8988T (cell line): ENCODE measurements at places on chromosomes 2 and 18.
A peak's percentile ranks its signal among the peaks of the same experiment; 100 is the strongest.

DNA sequence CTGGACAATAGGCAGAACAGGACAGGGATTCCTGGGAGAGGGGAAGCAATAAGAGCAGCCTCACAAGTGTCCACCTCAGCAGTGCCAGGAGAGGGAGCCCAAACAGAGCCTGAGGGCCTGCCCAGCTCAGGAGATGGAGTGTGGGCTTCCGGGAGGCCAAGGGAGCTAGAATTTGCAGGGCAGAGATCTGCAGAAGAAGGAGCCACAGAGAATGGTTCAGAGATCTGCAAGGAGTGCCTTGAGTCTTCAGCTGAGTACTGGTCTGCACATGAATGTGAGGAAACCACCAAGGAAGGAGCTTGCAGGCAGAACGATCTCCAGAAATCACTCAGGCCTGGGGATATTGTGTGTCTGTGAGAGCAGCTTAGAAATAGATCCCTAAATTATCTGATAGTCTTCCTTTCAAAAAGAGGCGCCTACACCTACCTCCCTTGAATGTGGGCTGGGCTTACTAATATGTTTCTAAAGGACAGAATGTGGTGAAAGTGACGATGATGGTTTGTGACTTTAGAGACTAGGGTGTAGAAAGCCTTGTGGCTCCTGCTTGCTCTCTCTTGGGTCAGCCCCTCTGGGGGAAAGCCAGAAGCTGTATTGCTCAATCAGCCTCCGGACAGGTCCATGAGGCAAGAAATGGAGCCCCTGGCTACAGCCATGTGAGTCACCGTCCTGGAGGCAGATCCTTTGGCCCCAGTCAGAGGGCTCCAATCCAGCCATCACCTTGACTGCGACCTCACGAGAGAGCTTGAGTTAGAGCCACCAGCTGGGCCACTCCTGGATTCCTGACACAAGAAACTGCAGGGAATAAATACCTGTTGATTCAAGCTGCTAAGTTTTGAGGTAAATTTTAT, 7.6 kb upstream of the LPIN1 start:
- no peak for DNase-seq

DNA sequence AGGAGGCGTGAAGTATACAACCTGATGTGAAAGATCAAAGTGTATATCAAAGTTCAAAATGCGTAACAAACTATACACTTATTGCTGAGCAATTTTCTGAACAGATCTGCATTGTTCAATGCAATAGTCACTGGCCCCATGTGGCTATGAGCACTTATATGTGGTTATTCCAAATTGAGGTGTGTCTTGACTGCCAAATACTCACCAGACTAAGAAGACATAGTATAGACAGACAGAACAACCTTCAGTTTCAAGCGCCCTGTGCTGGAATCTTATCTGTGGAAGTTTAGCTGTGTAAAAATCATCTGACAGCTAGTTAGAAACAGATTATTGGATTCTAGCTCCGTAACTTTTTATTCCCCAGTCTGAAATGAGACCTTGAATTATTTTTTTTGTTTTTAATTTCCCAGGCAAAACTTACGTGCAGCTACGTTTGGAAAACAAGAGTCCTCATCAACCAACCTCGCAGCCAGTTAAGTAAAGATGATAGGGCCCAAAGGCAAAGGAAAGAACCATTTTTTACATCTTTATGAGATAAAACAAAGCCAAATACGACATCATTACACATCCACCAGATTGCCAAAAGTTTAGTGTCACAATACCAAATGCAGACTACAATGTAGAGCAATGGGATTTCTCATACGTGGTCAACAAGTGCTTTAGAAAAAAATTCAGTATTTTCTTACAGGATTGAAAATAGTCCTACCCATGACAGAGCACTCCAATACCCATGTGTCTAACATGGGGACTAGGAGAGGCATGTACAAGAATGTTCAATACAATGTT, 37.2 kb downstream of the MBOAT2 start:
- DNase-seq = no peak

DNA sequence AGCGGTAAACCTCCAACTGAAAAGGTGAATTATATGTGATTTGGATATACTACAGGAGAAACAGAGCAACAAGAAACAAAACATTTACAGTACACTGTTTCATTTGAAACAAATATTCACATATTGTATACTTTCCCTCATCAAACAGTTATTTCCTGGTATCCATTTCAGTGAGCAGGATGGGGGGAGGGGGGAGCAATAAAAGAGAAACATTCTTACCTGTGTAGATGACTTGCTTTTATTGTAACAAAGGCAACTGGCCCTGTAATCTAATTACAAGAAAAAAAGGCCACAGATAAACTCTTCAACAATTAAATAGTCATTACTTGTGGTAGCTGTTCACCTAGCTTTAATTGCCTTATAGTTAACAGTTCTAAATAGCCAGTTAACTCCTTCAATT, 3.9 kb upstream of the PPP1CB start:
- DNase-seq = no peak

DNA sequence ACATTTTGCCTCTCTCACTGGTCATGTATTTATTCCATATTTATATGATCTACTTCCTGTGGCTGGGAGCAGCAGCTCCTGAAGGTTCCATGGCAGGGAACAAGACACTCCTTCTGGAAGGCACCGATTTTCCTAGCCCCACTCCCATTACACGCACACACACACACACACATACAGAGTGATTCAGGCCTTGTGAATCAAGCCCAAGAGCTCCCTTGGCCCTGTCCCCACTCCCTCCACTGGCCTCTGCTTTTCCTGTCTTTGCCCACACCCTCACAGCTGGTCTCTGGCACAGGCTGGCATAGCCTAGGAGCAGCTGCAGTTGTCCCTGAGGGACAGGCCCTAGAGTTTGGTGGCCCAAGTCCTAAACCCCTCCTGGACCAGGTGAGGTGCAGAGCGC, 201.7 kb downstream of the NAPG start:
- no peak for DNase-seq

GRCh38 chr2:24675338-24675737, 117.9 kb downstream of the PTRHD1 start:
- DNase-seq = no peak

- DNase-seq = no peak
Observed at GRCh38 chr2:172702451-172702850, 33.2 kb upstream of the RAPGEF4 start.

DNA sequence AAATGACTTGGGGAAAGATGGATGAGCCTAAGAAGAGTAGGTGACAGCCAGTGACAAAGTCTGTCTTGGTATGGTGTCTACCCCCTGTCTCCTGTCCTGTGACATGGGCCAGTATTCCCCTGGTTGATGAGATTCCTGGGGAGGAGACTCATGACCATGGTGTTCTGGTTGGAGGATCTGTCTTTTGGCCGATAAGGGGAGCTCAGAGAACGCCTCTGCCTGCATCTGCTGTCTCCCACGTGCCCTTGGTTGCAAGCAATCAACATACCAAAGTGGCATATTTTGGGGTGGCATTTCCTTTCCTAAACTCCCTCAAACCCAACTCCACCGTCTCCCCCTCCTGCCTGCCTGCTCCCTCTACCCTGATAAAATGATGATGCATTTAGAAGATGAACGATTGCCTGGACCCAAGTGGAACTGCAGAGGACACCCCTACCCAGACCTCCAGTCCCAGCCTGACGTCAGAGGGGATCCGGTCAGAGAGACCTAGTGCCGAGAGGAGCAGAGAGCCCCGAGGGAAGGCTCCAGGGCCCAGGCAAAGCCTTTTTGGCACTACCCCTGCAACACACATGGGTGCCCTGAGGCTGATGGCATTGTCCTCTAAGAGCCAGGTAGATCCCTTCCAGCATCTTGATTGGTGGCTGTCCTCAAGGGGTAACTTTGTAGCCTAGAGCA, 124.2 kb upstream of the MSH6 start:
- DNase-seq = no peak

DNA sequence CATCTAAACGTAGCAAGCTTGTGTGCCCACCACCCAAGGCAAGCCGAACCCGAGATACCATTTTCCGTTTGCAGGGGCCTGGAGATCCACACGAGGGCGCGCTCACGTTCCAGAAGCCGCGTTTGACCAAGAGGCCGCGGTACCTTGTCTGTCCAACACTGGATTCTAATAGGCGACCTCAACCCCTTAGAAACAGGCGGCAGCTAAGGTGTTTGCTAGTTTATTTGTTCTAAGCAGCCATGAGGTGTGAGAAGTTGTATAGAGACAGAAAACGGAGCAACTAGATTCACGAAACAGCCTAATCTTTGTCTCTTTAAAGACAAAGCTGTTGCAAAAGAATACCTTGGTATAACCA, 4.2 kb downstream of the HOXD11 start:
- DNase-seq = peak; percentile 89

- DNase-seq = no peak
Observed at GRCh38 chr2:73289304-73289703, 4.0 kb downstream of the EGR4 start.

- DNase-seq = no peak
Observed at GRCh38 chr18:47118981-47119380, 31.3 kb downstream of the HDHD2 start.

DNA sequence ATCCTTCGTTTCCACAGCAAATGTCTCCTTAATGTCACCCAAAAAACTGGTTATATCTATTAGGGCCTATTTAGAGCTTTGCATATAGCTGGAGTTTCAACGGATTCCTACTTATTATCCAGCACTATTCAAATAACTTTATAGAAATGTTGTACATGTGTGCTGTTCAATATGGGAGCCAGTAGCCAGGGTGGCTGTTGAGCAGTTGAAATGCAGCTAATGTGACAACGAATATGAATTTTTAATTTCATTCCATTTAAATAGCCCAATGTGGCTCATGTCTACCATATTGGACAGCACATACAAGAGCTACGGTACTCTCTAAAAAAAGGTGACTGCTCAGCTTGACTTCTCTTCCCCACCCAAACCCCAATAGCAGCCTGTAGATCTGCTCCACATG, 2.4 kb downstream of the APOB start:
- DNase-seq = no peak

DNA sequence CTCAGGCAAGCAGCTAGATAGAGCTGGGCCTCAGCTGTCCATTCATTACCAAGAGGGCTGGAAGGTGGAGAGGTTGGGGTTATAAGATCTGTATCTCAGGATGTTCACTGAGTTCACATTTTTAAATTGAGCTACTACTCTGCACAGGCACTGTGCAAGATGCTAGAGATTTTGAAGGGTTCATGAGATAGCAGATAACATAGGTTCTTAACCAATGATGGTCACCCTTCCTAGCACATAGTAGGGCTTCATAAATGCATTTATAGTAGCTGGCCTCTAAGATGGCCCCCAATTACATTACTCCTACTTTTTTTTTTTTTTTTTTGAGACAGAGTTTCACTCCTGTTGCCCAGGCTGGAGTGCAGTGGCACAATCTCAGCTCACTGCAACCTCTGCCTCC, 79.7 kb downstream of the DDX1 start:
- no peak for DNase-seq

GRCh38 chr18:59718464-59719157, 21.4 kb upstream of the CCBE1 start:
- DNase-seq = no peak

DNA sequence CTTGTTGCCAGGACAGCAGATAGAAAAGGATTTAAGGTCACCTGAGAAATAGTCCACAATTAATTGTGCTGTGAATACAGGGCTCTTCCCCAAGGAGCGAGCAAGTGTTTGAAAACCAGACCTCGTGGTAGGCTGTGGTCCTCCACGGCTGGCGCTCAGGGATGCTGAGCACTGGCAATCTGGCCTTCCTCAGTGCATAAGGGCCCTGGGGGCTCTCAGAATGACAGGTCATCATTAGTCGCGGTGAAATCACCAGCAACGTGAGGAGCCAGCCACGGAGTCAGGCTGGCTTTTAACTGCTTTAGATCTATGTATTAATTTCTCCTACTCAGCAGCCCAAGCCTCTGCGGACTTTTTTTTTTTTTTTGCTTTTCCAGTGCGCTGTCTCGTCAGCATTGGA, 148.5 kb downstream of the FHOD3 start:
- DNase-seq = no peak

GRCh38 chr2:99777656-99778290, 288.0 kb upstream of the REV1 start:
- DNase-seq = no peak

DNA sequence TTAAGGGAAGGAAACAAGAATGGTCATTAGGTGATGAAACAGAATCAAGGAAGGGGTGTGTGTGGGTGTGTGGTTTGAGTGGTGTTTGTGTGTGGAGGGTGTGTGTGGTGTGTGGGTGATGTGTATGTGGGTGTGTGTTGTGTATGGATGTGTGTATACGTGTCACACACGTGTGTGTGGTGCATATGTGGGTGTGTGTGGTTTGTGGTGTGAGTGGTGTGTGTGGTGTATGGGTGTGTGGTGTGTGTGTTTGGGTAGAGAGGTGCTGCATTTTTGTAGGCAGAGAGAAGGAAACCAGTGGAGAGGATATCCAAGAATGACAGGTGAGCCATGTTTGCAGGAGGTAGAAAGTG, 1.1 kb upstream of the CEP192 start:
- no peak for DNase-seq

- DNase-seq = no peak
Observed at GRCh38 chr2:145841973-145842372, 1322.1 kb upstream of the ZEB2 start.

GRCh38 chr2:88206665-88207347, 36.7 kb downstream of the THNSL2 start:
- DNase-seq = no peak

DNA sequence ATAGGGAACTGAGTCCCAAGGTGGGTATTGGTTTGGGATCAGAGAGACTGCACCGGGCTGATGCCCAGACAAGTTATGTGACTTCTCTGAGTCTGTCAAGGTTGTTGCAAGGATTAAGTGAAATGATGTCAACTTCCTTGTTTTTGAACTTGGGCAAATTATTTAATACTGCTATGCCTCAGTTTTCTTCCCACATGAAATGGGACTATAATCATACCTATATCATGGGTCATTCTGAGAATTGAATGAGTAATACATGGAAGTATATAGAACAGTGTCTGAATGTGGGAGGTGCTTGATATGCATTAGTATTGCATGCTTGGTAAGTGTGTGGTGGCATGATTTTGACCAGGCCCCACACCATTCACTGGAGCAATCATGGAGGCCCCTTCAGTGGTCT, 99.0 kb downstream of the PRKCE start:
- DNase-seq = no peak

DNA sequence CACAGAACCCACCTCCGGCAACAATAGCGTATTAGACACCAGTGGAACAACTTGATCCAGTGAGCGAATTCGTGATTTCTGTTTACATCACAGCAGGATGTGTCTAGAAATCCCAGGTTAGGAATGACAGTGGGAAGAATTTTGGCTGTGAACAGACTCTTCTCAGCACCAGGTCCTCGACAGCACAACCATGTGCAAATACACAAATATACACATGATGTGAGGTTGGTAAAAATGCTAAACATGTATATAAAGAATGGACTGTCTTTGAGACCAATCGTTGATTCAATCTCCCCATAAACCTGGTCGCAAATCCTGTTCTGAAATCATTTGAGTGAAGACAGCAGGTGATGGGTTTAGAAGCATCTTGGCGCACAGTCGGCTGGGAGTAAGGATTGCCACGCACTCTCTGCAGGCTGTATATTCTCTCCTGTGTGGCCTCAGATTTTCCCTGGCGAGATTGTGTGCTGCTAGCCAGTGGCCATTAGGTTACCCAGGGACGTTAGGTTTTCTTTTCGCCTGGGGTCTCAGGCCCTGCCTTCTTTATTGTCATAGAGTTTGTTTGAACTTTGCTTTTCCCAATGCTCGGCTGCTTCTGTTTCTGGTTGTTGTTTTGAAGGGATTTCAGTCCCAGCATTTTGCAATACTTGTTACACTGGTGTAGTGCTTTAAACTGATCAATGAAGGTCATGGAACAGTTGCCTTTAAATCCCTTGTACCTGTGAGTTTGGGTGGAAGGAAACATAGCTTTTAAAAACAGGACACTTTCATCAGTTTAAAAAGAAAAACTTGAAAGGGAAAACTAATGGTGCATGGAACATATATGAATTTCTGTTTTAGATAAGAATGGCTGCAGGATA, 147.3 kb downstream of the ALPK2 start:
- no peak for DNase-seq
